Amygdala (tissue), 56 donors: ENCODE measurements at places on chromosomes 7 and 10.

DNA sequence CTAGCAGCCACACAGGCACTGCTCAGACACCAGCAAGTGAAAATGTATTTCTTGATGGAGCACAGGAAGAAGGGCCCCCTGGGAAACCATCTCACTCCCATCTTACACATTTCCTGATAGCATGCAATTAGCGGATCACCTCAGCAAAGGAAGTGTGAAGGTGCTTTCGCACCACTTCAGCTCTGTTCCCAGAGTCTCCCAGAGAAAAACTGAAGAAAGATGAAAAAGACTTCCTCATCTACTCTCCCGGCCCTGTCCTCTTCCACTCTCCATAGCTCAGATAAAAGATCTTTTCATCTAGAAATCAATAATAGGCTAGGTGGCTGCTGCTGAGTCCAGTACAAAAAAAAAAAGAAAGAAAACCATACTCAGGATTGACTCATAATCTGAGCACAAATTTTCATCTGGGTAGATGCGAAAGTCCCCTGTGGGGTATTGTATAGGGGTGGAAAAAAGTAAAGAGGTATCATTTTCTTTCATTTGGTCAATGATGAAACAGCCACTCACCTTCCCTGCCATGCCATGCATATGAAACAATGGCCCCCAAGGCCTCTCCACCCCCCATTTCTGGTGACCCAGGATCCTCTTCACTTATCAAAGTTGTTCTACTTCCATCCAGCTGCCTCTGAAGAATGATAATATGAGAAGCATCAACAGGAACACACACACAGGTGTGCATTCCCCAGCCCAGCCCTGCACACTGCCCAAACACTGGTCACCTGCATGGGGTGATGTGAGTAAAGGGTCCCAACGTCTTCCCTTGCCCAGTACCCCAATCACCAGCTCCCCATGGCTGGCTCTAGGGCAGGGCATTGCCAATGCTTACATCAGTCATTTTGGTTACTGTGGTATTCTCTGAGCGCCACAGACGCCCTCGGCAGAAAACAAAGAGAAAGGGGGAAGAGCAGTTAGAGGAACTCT, 48.8 kb upstream of the DGKI start:
- no peak for DNase-seq

DNA sequence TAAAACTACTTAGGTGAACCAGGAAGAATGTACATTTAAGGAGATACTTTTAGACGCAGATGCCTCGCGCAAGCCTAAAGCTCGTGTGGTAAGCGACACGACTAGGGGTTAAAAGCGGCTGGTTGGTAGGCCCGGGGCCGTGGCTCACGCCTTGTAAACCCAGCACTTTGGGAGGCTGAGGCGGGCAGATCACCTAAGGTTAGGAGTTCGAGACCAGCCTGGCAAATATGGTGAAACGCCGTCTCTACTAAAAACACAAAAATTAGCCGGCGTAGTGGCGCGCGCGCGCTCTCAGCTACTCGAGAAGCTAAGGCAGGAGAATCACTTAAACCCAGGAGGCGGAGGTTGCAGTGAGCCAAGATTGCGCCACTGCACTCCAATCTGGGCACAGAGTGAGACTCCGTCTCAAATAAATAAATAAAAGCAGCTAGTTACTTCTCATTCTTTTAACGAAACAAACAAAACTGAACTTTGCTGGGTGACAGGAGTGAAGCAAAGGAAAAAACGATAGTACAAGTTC, 879 bp downstream of the NUDT5 start:
- DNase-seq: no peak

GRCh38 chr7:18780938-18781337, 285.4 kb downstream of the HDAC9 start:
- DNase-seq: no peak

DNA sequence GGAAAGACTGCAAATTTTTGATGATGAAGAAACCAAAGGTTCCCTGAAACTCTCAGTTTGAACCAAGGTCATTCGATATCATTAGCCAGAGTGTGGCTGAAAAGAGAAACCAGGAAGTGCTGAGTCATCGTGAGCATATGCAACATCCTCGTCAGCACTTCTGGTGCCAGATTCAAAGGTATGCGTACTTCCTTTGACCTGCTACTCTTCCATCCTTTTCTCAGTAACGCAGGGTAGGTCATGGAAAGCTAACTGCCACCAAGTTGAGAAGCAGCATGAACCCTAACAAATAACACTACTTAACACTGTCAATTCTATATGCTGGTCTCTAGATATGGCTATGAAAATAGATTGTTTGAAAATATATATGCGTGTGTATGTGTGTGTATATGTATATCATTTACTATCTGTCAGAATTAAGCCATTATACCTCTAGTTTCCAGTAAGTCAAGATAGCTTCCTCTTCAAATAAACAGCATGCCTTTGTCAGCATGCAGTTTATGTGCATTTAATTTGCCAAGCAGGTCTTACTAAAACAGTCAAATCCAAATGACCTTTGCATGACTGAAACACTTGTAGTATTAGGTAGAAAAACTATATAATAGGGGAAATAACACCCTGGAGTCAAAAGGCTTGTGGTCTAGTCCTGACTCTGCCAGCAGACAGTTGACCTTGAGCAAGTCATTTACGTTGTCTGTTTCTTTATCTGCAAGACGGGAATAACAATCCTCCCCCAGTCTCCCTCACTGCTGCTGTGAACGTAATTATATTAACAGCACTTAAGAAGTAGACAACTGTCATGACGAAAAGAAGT, 26.4 kb downstream of the CDK6 start:
- peak; percentile 17 for DNase-seq

- DNase-seq: no peak
These were observed 21.6 kb downstream of the TES start for GRCh38 chr7:116231949-116232348.

- no peak for DNase-seq
These were observed 5.7 kb upstream of the OR2F2 start for GRCh38 chr7:143929224-143929920.
